ENCODE measurements at places on chromosomes 6 and 20.

DNA sequence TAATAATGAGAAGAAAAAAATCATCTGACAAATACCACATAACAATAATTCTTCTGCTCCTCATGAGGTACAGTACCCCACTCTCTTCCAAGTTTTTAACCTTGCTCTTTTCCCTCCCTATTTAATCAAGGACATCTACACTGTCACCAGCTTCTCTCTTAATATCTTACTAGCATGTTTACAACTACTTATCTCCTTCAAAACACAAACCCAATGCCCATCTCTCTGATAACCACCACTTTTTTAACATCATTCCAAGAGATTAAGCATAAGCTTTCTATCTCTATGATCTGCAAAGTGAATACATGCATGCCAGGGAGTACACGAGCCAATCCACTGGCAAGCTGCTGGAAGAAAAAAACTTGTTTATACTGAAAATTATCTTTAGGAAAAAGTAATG is 10.3 kb downstream of the CEP85L start:
- no peak for DNase-seq

DNA sequence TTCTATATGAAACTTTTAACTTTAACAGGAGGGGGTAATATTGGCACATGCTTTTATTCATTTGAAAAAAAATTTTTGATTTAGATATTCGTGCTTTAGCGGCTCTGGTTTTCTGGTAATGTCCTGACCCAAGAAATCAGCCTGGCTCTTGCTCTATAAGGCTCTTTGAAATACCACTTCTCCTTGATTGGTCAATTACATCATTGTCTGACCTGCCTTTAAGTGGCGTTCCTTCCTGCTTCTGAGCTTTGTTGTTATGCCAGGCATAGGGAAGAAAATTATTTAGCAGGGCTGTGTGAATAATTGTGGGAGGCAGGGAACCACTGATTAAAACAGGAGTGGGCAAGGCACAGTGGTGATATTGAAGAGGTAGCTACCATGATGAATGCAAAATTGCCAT is 3.9 kb downstream of the RNF144B start:
- no peak for DNase-seq

- DNase-seq: no peak
Measured at GRCh38 chr20:39190666-39191570, 228.8 kb downstream of the DHX35 start.

GRCh38 chr6:50846852-50847155 is 28.1 kb downstream of the TFAP2B start:
- DNase-seq: no peak

GRCh38 chr6:36479256-36479655 is 36.5 kb downstream of the KCTD20 start:
- DNase-seq: no peak

GRCh38 chr6:31908791-31909190 is 6.9 kb upstream of the ZBTB12 start:
- no peak for DNase-seq

DNA sequence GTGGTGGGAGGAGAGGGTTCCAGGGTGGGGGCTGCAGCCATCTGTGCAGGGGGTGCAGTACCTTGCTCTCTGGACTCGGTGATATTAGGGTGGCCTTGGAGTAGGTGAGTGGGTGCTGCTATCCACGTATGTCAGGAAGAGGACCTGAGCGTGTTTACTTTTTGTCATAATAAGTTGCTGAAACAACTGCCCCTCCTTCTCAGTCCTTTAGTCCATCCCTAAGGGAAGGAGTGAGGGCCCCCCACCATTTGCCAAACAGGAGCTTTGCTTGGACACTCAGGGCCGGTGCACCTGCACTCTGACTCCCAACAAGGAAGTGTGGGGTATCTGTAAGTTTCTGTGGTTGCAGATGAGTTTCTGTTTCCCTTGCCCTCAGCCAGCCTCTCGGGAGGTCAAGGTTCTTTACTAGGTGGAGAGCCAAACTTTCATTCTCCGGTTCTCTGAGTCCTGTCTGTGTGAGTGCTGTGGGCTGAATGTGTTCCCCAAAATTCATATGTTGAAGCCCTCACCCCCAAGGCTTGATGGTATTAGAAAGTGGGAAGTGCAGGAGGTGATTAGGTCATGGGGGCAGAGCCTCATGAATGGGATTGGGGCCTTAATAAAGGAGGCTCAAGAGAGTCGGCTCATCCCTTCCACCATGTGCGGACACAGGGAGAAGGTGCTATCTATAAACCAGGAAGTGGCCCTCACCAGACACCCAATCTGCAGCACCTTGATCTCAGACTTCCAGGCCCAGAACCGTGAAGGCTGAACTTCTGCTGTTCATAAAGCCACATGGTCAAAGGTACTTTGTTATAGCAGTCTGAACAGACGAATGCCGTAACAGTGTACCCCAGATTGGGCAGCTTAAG is 19.6 kb upstream of the CCR6 start:
- no peak for DNase-seq

GRCh38 chr6:76003113-76003512 is 69.3 kb downstream of the IMPG1 start:
- no peak for DNase-seq

- DNase-seq: no peak
Measured at GRCh38 chr20:796921-797320, 28.6 kb upstream of the SLC52A3 start.

- no peak for DNase-seq
Measured at GRCh38 chr6:168122011-168122410, 43.0 kb upstream of the FRMD1 start.
